Motor neuron (in vitro differentiated cells): ENCODE measurements at places on chromosomes 5 and 9.

DNA sequence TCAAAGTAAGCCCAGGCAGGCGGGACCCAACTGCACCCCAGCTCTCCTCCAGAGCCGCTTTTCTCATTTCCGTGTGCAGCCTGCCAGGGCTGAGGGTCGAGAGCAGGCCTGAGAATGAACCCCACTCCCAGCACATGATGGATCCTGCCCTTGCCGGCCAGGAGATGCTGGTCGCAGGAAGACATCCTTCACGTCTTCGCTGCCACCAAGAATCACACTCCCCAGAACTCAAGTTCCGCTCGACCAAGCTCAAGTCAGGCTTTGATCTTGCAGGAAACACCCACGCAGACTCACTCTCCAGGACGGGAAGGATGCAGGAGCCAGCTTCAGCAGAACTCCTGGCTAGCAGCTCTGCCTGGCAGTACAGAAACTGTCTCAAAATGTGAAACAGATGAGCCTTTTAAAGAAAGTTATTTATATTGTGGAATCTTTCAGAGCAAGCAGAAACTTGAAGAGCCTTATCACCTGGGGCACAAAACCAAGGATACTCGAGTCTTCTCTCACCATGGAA is 102.4 kb downstream of the ROR2 start:
- ATAC-seq = peak; percentile 4

DNA sequence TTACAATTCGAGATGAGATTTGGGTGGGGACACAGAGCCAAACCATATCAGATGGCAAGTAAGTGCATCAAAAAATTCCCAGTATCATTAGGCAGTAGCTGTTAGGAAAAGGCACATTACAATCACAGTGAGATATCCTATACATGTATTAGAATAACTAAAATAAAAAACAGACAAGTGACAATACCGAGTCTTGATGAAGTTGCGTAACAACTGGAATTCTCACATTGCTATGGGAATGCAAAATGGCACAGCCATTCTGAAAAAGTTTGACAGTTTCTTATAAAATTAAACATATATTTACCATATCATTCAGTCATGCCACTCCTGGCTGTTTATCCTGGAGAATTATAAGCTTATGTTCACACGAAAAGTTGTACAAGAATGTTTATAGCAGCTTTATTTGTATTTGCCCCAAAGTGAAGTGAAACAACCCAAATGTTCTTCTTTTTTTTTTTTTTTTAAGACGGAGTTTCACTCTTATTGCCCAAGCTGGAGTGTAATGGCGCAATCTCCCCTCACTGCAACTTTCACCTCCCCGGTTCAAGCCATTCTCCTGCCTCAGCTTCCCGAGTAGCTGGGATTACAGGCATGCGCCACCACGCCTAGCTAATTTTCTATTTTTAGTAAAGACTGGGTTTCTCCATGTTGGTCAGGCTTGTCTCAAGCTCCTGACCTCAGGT is 93.1 kb upstream of the TLE1 start:
- no peak for ATAC-seq

GRCh38 chr9:93415176-93415690 is 36.3 kb upstream of the FAM120A start:
- ATAC-seq = no peak

DNA sequence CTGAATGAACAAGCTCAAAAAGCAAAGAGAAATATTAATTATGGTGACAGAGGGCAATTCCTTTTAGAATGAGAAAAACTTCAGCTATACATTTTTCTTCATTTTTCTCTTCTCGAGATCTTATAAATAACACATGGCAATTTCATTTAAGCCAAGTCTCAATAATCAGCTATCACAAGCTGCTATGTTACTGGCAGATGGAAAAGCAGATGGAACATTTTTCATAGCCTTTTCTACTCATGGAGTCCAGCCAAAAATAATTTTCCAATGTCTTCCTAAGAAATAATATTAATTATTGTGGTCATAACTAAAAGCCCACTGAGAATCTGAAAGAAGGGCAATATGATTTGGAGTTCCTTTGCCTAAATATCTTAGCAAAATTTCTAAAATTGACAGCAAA is 35.6 kb downstream of the SKIC3 start:
- no peak for ATAC-seq

- no peak for ATAC-seq
These were observed 127.6 kb upstream of the RPS23 start for GRCh38 chr5:82405618-82406204.

DNA sequence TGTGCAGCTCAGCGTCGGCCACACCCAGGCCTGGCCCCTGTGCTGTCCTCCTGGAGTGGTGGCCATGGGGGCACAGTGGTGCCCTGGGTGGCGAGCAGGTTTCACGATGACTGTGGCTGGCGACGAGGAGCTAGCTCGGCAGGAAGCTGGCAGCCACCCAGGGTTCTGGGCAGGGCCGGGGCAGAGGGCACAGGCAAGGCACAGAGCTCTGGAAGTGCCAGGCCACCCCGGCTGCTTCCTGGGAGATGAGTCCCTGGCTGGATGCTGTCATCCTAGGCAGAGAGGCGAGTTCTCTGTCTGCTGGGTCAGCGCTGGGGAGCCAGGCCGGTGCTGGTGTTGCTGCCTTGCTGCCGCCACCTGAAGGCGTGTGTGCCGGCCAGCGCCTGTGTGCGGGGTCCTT is 51.7 kb downstream of the RXRA start:
- no peak for ATAC-seq

GRCh38 chr9:36770025-36770424 is 197.3 kb downstream of the MELK start:
- no peak for ATAC-seq

DNA sequence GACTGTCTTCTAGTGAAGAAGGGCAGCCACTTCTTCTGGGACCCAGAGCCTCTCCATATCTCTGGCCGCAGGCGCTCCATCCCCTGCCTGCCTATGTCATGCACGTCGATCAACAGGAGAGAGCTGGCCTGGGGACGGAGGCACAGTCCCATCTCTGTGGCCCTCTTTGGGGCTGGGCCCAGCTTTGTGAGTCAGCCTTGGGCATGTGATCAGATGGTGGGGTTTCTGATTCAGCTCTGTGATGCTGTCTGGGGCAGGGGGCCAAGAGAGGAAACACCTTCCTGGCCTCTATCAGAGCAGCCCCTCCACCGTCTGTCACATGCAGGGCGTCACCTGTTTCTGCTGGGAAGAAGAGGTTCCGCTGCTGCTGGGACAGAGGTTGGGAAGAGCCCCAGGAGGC is 72.6 kb downstream of the MVB12B start:
- ATAC-seq = peak; percentile 6

DNA sequence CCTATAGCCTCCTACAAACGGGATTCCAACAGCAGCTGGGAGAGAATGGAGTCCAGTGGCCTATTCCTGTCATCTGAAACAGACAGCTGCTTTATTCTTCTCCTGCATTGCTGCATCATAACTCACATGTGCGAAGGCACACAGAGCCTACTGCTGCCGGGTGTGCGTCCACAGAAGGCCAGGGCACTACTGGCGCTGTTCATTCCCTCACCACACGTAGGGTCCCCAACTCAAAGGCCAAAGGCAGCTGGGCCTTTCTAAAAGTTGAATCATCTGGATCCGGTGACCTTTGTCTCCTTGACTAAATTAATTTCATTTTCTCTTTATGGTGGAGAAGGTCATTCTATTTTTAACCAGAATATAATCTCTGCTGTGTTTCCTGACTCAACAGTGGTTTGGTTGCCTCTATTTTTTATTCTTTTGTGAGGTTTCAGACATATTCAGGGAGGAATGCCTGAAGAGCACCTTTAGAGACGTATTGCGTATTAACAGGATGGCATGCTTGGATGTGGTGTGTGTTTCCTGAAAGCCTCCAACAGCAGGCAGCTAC is 10.8 kb upstream of the SPATA24 start:
- no peak for ATAC-seq

DNA sequence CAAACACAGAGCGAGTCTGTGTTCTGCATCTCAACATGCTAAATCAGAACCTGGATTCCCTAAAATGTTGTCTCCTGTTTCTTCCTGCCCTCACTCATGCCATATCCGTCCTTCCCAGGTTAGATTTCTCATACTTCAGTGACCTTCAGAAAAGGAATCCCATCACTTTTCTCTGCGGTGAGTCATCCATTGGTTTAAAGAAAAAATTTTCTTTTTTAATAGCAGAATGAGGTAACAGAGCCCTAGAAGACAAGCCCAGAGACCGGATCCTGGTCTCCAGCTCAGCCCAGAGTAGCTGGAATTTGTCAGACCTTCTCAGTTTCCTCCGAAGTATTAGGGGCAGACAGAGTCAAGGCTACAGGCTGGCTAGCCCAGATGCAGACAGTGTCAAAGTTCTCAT is 143.2 kb upstream of the DMRT1 start:
- ATAC-seq = no peak

GRCh38 chr5:118918232-118918631 is 70.1 kb downstream of the DTWD2 start:
- no peak for ATAC-seq

DNA sequence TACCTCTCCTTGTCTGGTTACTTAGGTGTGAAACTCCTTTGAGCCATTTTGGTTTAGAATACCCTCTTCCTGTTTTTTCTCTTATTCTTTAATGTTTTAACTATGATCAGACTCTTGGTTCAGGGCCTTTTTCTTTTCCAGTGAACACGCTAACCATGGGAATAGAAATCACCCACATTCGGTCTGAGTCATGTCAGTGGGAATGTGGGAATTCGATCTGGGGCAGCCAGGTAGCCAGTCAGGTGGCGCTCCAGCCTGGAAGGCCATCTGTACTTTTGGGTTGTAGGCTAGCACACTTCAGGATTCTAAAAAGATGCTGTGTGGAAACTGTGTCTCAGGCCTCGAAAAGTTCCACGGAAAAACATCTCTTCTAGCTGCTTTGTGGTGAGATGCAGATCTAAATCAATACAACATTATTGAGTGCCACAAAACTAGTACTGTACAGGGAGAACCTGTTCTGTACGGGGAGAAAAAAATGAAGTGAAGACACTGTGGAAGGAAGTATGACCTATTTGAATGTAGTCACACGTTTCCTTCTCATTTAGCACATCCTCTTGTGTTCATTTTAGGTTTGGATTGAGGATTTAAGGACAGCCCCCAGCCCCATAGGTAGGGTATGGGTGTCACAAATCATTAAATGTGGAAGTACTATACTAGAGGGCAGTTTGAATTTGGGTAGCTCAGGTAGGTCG is 36.4 kb downstream of the SNX30 start:
- no peak for ATAC-seq
